ENCODE measurements at places on chromosomes 2 and 18.

GRCh38 chr2:225090746-225091145, 48.5 kb upstream of the DOCK10 start:
- no peak for DNase-seq

GRCh38 chr18:24456549-24456948, 3.9 kb upstream of the HRH4 start:
- DNase-seq = no peak

GRCh38 chr2:2825516-2826208, 494.6 kb upstream of the MYT1L start:
- no peak for DNase-seq

- no peak for DNase-seq
Measured at GRCh38 chr2:196592911-196593881, 46.3 kb upstream of the CCDC150 start.

DNA sequence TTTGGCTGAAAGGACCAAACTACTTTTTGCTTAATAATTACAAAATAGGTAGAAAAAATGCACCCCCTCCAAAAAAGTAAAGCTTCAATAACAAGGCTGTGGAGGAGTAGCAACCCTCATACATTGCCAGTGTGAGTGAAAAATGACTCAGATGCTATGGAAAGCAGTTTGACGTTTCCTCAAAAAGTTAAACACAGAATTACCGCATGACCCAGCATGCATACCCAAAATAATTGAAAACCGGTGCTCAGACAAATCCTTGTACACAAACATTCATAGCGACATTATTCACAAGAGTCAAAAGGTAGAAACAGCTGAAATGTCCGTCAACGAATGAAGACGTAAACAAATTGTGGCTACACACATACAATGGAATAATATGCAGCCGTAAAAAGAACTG, 38.8 kb upstream of the DAPL1 start:
- DNase-seq = no peak

DNA sequence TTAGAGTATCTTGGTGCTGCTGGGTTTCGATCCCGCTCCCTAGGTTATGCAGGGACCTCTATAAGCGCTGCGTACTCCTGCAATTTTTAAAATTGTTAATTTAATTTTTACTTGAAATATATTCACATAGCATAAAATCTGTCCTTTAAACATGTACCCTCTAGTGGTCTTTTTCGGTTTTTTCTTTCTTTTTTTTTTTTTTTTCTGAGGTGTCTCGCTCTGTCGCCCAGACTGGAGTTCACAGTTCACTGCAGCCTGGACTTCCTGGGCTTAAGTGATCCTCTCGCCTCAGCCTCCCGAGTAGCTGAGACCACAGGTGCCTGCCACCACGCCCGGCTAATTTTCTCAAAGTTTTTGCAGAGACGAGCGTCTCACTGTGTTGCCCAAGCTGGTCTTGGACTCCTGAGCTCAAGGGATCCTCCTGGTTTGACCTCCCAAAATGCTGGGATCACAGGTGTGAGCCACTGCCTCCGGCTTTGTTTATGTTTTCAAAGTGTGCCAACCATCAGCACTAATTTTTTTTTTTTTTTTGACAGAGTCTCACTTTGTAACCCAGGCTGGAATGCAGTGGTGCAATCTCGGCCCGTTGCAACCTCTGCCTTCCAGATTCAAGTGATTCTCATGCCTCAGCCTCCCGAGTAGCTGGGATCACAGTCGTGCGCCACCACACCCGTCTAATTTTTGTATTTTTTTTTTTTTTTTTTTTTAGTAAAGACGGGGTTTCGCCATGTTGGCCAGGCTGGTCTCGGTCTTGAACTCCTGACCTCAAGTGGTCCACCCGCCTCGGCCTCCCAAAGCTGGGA, 585 bp upstream of the MOB1A start:
- no peak for DNase-seq

DNA sequence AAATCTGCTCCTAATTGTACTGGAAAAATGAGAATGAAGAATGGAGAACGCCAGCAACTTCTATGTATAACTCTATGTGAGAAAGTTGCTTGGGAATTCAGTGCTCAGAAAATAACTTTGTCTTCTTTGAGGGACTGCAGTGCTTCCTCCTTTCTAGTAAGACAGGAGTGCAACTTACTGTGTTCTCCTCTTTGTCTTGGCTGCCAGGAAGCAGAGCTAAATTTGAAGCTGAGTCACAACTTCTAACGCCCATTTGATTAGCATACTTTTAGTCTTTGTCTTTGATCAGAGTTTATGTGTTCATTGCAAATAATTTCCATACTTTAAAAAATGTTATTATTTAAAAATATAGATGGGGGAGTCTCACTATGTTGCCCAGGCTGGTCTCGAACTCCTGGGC, 6.6 kb downstream of the ARHGAP25 start:
- DNase-seq = peak; percentile 80

- DNase-seq = no peak
Measured at GRCh38 chr2:27741673-27742072, 29.8 kb upstream of the MRPL33 start.

- DNase-seq = no peak
Measured at GRCh38 chr2:47003641-47004427, 88.2 kb upstream of the MCFD2 start.

- DNase-seq = no peak
Measured at GRCh38 chr2:147490401-147491261, 354.2 kb upstream of the ACVR2A start.

DNA sequence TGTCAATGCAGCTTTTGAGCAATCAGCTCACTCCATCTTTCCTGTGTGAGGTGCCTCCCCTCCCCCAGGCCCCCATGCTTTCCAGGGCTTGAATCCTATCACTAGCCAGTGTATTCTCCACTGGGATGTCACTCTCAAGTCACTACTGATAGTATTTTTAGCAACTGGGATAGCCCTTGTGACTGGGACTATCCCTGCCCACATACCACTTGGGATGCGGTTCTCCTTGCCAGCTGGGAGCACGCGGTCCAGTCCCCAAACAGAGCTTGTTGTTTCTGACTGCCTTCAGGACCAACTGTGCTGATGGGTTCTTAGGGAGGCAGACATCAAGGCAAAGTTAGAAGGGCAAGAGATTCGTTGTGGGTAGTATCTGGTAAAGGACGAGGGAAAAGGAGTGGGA, 134.9 kb downstream of the FAM161A start:
- no peak for DNase-seq

GRCh38 chr2:112150851-112151250, 12.7 kb downstream of the FBLN7 start:
- DNase-seq = no peak

DNA sequence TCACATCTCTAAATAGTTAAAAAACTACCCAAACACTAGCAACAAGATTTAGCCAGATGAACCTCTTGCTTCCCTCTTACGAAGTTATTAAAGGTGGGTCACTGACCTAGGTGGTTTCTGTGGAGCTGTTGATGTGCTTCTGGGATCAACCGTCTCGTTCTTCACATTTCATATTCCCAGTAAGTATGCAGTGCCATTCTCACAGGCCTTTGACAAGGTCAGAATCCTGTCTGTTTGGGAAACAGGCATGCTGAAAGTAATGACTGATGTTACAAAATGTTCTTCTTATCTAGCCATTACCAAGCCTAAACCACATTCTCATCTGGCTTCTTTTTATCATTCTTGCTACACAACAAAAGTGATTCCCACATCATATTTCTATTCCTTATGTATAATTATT, 70.3 kb downstream of the WDR7 start:
- no peak for DNase-seq

- no peak for DNase-seq
Measured at GRCh38 chr2:71380665-71381064, 49.1 kb downstream of the ZNF638 start.

DNA sequence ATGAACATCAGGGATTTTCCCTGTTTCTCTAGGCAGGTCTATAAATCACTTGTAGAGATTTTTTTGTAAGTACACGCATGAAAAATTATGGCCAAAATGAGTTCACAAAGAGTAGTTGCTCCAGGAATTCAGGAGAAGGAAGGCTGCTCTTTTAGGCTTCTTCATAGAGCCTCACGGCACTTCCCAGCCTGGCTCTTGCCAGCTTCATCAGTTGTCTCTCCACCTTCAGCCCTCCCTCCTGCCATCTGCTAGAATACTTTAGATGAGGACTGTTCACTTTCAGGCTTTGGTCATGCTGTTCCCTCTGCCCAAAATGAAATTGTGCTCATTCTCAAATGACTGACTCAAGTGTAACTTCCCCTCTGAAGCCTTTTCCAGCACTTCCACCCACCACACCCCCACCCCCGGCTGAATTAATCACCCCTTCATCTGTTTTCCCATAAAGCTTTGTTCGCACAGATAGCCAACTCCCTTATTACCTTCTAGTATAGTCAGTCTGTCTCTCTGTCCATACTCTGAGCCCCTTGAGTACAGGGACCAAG, 1.8 kb upstream of the ABCA12 start:
- no peak for DNase-seq

DNA sequence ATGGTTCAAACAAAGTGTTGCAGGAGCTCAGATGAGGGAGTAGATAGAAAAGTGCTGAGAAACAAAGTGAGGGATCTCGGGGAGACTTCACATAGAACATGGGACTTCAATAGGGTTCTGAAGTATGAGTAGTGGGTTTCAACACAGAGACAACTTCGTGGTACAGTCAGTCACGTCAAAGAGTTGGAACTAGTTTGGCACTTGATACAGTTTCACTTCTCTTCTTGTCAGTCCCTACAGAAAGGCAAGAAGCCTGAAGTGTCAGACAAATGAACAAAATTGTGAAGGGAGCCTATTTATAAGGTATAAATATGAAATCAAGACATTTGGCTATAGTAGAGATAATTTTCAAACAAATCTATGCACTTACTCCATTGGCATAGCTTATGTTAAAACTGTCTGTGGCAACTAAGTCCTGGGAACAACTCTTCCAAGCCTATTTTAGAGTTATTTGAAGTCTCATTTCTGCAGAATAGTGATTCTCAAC, 338.0 kb downstream of the TDRD15 start:
- no peak for DNase-seq

- no peak for DNase-seq
Measured at GRCh38 chr18:27382567-27383216, 197.6 kb upstream of the CHST9 start.

DNA sequence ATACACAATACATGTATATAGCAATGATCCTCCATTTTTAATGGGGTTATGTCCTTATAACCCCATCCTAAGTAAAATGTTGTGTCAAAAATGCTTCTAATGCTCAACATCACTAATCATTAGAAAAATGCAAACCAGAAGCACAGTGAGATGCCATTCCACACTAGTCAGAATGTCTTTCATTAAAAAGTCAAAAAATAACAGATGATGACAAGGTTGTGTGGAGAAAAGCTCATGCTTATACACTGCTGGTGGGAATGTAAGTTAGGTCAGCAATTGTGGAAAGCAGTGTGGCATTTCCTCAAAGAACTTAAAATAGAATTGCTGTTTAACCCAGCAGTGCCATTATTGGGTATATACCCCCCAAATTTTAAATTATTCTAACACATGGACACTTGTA, 654.9 kb upstream of the CNTNAP5 start:
- DNase-seq = no peak

- no peak for DNase-seq
Measured at GRCh38 chr2:49403637-49404036, 249.3 kb upstream of the FSHR start.

GRCh38 chr2:56589835-56590234, 406.0 kb downstream of the CCDC85A start:
- no peak for DNase-seq

- no peak for DNase-seq
Measured at GRCh38 chr2:46246790-46247189, 50.4 kb upstream of the EPAS1 start.

- DNase-seq = no peak
Measured at GRCh38 chr18:24914171-24914525, 437.8 kb downstream of the ZNF521 start.

DNA sequence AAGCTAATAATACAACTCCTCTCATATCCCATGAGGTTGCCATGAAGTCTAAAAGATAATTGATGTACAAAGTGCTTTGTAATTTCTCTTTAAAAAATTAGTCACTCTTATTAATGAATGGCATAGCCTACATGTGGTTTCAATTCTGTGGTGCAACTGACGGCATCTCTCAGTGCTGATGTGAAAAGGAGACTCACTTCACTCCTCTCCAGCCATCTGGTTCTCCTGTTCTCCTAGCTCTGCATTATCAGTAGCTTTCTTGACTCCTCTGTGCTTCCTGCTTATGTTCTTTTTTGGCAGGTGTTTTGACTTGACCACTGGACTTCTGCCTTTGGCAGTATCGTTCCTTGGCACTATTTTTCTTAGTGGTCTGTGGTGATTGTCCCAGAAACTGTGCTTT, 134.9 kb upstream of the ZFP36L2 start:
- DNase-seq = no peak

DNA sequence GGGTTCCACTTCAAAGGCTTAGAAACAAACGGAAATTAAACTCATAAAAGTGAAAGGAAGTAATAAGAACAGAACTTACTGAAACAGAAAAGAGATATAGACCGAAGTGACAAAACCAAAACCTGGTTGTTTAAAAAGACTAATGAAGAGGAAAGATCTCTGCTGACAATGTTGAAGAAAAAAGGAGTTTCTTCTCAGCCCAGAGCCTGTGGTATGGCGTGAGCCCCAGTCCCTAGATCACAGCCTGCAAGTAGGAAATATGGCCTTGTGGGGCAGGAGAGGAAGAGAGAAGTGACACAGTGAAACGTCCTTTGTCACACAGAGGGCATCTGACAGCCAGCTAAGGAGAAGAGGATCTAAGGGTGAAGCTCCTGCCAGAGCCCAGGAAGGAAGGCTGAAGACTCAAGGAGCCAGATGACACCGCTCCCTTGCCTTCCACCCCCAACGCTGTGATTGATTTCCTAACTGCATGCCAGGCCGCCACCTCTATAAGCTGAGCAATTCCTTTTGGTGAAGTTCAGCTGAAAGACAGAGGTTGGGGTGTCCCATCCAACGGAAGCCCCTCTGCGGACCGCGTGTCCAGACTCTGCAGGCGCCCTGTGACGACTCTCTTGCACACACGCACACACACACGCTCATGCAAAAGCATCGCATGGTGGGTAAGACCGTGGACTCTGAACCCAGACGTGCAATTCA, 141.1 kb downstream of the HDAC4 start:
- DNase-seq = peak; percentile 60
